ENCODE measurements at places on chromosomes 6 and 20.

GRCh38 chr6:79372757-79373156, 138.3 kb upstream of the HMGN3 start:
- no peak for DNase-seq

DNA sequence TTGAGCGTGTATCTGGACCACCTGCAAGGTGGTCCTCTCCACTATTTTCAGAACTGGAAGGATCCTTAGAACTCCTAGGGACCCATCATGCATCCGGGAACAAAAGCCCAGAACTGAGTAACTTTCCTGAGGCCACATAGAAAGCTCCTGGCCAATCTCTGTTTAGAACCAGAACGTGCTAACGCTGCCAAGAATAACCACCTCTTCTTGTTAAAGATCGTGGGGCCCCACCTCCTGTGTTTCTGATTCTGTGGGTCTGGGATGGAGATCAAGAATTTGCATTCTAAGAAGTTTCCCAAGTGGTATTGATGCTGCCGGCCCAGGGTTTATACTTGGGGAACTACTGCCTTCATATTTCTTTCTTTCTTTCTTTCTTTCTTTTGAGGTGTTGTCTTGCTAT, 13.3 kb downstream of the CD40 start:
- no peak for DNase-seq

DNA sequence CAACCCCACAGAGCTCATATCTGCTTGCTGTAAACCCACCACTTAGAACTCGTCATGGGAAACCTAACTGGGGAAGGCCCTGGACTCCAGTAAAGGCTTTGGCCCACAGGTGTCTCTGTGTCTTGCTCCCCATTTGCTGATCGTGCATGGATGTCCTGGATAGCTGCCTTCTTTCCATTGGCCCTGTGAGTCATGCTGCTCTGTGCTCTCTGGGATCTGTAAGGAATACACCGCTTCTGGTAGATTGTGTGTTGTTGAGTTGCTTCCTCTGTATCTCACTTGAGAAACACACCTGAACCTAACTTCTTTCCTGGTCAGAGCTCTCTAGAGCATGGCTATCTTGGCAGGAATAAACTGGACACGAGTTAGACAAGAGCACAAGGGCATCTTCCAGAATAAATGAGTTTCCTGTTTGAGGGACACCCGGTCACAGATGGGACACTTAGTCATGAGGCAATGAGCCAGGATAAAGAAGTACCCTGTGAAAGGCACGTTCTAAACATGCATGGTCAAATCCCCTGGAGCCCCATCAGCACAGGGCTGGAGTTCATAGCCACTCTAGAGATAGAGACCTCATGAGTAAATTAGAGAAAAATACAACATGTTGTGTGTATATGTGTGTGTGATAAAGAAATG, 99.6 kb upstream of the TMEM170B start:
- DNase-seq, result no peak

- DNase-seq, result no peak
Observed at GRCh38 chr6:145068577-145068976, 666.7 kb downstream of the EPM2A start.

GRCh38 chr6:117280922-117281321, 15.6 kb downstream of the VGLL2 start:
- DNase-seq, result no peak

- DNase-seq, result no peak
Observed at GRCh38 chr20:36885356-36885755, 9.4 kb downstream of the TLDC2 start.

GRCh38 chr20:35146299-35146919, 727 bp downstream of the EDEM2 start:
- no peak for DNase-seq

GRCh38 chr6:136640132-136640915, 90.1 kb upstream of the MAP7 start:
- DNase-seq, result no peak

DNA sequence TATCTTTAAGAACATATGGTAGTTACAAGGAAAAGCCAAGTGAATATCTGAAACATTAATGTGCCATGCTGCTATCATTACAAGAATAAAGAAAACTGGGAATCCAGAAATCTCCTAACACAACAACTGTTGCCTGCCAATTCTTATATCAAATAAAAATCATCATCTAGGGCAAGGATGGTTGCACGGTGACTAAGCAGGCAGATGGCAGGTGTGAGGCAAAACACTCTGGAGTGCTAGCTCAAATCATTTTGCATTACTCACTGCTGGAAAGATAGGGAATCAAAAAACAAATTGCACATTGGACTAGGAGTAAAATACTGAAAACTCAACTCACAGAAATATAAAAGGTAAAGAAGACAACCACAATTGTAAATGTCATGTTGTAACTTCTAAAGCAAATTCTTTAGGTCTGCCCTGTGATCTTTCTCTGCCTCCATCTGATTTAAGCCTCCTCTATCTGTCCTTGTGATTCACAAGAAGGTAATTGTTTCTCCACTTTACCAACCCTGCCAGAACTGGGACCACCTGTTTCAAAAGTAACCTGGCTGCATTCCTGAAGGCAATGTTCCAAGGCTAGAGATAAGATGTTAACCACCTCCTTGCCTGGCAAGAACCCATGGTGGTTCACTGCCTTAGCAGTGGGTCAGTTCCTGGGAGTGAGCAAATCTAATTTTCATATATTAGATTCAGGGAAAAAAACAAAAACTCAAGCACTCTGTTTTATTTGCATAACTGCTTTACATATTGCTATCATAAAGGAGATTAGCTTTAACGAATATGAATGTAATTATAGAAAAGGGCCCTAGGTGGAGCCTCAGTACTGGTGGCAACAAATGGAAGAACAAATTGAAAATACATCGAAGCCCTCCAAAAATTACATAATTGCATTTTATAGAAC, 33.1 kb upstream of the LCA5 start:
- no peak for DNase-seq

- DNase-seq, result no peak
Observed at GRCh38 chr20:51899674-51900073, 97.4 kb upstream of the SALL4 start.

DNA sequence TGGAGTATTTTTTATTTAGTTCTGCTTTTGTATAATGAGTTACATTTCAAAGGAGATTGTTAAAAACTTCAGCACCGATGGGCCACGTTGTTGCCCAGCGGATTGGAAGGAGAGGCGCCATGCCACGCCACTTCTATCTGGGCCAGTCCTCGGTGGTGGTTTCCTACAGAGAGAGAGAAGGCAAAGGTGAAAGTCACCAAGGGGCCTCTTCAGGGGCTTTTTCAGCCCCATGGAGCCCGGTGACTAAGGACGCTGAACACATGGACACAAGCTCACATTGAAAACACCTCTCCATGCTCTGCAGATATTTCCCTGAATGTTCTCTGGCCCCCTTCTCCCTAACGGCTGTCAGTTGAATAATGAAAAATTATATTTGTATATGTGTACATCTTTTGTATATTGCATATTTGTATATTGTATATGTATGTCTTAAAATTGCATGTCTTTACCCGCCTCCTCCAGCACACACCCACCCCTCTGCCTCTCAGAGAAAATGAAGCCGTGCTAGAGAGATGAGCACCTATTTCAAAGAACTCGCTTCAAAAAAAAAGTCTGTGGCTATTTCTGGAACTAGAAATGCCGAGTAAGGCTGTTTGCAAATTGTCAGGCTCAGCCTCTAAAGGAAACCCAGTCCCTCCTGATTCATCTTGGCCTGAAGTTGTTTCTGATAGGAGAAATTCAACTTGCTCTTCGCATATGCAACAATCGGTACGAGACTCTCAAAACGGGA, 91.9 kb upstream of the CDH4 start:
- no peak for DNase-seq

DNA sequence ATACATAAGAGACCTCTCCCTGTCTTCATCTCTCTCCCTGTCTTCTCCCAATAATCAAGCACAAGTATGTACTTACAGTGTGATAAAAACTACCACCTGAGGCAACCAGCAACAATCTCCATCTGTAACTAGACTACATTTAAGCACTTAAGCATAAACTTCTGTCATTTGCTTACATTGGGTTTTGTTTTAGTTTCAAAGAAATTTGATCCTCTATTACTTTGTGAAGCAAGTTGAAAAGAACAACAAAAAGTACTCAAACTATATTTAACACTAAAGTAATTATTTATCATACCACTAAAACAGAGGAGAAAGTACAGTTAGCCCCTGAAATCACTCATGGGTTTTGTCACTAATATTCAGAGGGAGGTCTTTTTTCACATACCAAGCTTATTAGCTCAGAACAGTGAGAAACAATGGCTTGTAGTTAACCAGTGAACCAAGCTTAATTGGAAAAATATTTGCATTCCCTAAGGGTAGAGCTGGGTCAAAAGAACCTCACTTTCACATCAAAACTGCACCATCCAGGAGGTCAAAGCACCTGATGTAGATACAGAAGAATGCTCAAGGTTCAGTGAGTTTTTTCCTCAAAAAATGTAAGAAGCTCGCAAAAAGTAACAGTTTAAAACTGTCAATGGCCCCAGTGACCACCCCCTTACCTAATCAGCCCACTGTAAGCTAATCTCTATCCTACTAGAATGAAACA, 34.1 kb downstream of the DCDC2 start:
- DNase-seq, result no peak

Measured in brain pericyte (primary cell).